Stimulated activated CD4-positive, alpha-beta T cell treated with anti-CD3 and anti-CD28 coated beads, Interleukin-1b, Interleukin-23, amount 100 ng/mL, for 1 hour (primary cell): ENCODE measurements at places on chromosomes 2 and 18.

- DNase-seq = no peak
Measured at GRCh38 chr2:58569475-58570185, 328.5 kb upstream of the FANCL start.

- DNase-seq = no peak
Measured at GRCh38 chr2:122535960-122536505, 780.6 kb downstream of the TSN start.

- no peak for DNase-seq
Measured at GRCh38 chr2:122238006-122238559, 482.6 kb downstream of the TSN start.

DNA sequence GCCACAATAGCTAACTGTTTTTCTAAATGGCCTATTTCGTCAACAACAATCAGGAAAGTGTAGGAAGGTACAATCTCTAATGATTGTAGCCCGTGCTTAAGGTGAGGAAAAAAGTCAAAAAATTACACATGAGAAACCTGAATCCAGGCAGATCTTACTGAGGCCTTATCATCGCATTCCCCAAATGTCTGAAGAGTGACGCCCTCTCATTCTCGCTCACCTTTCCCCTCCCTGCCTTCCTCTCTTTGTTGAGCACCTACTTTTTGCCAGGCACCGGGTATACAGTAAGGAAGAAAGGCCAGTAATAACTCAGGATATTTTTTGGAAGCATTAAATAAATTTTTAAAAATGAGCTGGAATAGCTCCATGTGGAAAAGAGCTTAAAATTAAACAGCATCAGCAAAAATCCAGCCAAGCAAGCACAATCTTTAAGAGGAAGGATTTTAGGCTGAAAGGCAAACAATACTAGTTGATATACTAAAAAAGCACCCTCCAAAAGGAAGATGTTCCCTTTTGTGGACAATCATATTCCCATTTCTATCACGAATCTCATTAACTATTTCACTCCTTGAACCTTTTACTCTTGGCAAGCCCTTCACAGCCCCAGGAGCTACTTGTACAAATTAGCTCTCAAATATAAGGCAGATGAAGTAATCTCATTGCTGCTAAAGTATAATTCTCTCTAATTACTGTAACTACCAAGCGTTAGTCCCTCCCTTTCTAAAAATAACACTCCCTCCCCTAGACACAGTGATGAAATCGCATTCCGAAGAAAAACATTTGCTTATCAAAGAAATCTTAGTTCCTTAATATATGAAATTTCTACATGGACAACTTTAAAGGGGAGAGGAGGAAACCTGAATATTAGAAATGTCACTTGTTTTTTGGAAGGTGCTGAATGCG, 40.0 kb downstream of the STAT1 start:
- no peak for DNase-seq

DNA sequence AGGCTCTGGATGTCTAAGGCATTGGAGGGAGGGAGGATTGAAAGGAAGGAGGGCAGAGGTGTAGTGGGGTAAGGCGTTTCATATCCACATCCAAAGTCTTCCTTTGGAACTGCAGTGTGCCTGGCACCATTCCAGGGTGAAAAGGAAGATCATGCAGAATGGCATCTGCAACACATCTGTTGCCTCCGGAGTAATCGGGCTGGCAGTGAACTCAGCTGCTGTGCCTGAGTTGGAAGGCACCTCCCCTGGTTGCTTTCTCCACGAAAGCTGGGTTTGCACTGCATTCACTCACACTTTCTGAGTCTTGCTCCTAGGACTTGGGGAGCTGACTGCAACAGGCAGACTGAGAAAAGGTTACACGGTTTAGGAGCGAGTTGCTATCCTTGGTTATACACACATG, 30.3 kb upstream of the SEC11C start:
- DNase-seq = no peak

GRCh38 chr2:7809640-7810039, 872.2 kb upstream of the ID2 start:
- no peak for DNase-seq

GRCh38 chr18:28236487-28236886, 59.6 kb upstream of the CDH2 start:
- no peak for DNase-seq

DNA sequence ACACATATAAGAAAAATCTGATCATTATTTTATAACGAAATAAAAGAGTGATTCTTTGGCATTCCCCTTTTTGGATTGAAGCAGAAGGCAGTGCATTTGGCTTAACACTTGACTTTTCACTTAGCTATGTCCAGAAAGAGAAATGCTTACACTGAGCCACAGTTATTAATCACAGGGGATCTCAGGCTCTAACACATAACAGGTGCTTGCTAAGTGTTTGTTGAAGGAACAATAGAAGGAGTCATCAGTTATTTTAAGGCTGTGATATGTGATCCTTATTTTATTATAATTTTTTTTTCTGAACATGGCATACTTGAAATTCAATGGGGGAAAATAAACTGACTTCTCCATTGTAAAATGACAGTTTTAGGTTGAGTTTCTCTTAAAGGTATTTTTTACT, 209.5 kb downstream of the UBE2E3 start:
- no peak for DNase-seq

GRCh38 chr18:7303316-7304060, 72.6 kb downstream of the LRRC30 start:
- no peak for DNase-seq

DNA sequence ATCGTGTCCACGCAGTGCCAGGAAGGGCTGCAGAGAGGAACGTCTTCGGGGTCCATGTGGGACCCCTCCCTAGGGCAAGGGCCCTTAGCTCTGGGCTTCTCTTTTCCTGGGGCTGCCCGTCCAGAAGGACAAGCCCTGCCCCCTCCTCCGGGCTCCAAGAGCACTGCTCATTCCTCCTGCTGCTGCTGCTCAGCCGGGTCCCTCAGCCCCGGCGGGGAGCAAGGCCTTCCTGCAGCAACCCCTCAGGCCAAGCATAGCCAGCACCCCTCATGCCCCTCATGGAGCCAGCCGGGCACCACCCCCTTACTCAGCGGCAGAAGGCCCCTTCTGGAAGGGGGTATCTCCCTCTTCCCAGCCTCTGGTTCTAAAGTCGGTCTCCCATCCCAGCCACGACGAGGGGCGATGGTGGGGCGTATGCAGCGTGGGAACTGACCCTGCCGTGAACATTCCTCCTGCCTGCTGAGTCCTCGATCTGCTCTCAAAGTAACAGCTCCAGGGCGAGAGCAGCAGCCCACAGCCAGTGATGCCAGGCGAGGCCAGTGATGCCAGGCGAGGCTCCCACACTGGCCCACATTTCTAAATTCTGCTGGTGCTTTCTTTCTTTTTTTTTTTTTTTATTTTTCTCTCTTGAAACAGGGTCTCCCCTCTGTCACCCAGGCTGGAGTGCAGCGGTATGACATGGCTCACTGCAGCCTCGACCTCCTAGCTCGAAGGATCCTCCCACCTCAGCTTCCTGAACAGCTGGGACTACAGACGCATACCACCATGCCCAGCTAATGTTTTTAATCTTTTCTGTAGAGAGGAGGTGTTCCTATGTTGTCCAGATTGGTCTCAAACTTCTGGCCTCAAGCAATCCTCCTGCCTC, 99.7 kb downstream of the HDAC4 start:
- DNase-seq = no peak
